Neural cell (in vitro differentiated cells): ENCODE measurements at places on chromosomes 7 and 10. TPM values are rescaled to one million over a fixed set of nuclear protein-coding genes. Genes with fewer than 3 reads are reported as not detected.

The SAP25 gene
- 0.46 and 0.52 TPM in 2 replicates for polyA plus RNA-seq

The TEX47 gene
- not detected in 2 replicates for polyA plus RNA-seq

The RALA gene
- 31.4 and 36.2 TPM in 2 replicates for polyA plus RNA-seq

The CNTNAP2 gene
- 275 and 276 TPM in 2 replicates for polyA plus RNA-seq

The WEE2 gene
- polyA plus RNA-seq = 0.34 and 0.63 TPM in 2 replicates

The STEAP1B gene
- polyA plus RNA-seq = 0.51 TPM in 1 of 2 replicates, not detected in the other

The GHRHR gene
- not detected in 2 replicates for polyA plus RNA-seq

The ARHGEF5 gene
- polyA plus RNA-seq = not detected in 2 replicates

The TAS2R60 gene
- not detected in 2 replicates for polyA plus RNA-seq

The TRIM50 gene
- not detected in 2 replicates for polyA plus RNA-seq

The SLC16A9 gene
- 185 and 208 TPM in 2 replicates for polyA plus RNA-seq

The CABCOCO1 gene
- 0.31 TPM in 1 of 2 replicates, not detected in the other for polyA plus RNA-seq

The PDIA4 gene
- 41.8 and 45.6 TPM in 2 replicates for polyA plus RNA-seq

The UCN3 gene
- polyA plus RNA-seq = not detected in 2 replicates

The UTF1 gene
- polyA plus RNA-seq = not detected in 2 replicates

The CLRN3 gene
- not detected in 2 replicates for polyA plus RNA-seq

The HYAL4 gene
- polyA plus RNA-seq = 0.64 TPM in 1 of 2 replicates, not detected in the other

The ARHGEF35 gene
- polyA plus RNA-seq = not detected in 2 replicates

The UPK3B gene
- 0.88 TPM in 1 of 2 replicates, not detected in the other for polyA plus RNA-seq

The NFE2L3 gene
- polyA plus RNA-seq = 1.7 and 2.9 TPM in 2 replicates

The SPDYE5 gene
- polyA plus RNA-seq = 0.07 and 0.26 TPM in 2 replicates

The TFR2 gene
- polyA plus RNA-seq = 21.0 and 23.5 TPM in 2 replicates

The ERVW-1 gene
- not detected in 2 replicates for polyA plus RNA-seq

The FAM131B gene
- polyA plus RNA-seq = 45.9 and 58.5 TPM in 2 replicates

The NEUROG3 gene
- polyA plus RNA-seq = not detected in 2 replicates

The CALCR gene
- polyA plus RNA-seq = 3.6 TPM in 2 replicates

The LRGUK gene
- 3.7 and 4.9 TPM in 2 replicates for polyA plus RNA-seq

The RHOBTB1 gene
- 8.0 and 10.5 TPM in 2 replicates for polyA plus RNA-seq

The GSTO1 gene
- polyA plus RNA-seq = 3.2 and 3.5 TPM in 2 replicates

The GARIN1A gene
- 1.7 and 2.8 TPM in 2 replicates for polyA plus RNA-seq

The CPN1 gene
- not detected in 2 replicates for polyA plus RNA-seq

The HOXA11 gene
- polyA plus RNA-seq = not detected in 2 replicates

The KIAA1549 gene
- polyA plus RNA-seq = 14.1 and 14.8 TPM in 2 replicates

The OR13A1 gene
- 0.11 and 0.32 TPM in 2 replicates for polyA plus RNA-seq

The DLX5 gene
- polyA plus RNA-seq = 40.5 and 44.6 TPM in 2 replicates

The NPC1L1 gene
- 0.20 TPM in 1 of 2 replicates, not detected in the other for polyA plus RNA-seq

The EBF3 gene
- polyA plus RNA-seq = 0.38 and 0.98 TPM in 2 replicates

The PDE1C gene
- polyA plus RNA-seq = 6.6 and 8.2 TPM in 2 replicates

The PROSER2 gene
- polyA plus RNA-seq = 0.20 and 1.1 TPM in 2 replicates

The GIMAP8 gene
- not detected in 2 replicates for polyA plus RNA-seq

The OAT gene
- 129 and 132 TPM in 2 replicates for polyA plus RNA-seq
